Smooth muscle cell of bladder (primary cell): ENCODE measurements at places on chromosomes 1 and 21. TPM values are rescaled to one million over a fixed set of nuclear protein-coding genes. Genes with fewer than 3 reads are reported as not detected.

MFAP2 gene
- 10.7 and 19.6 TPM in 2 replicates for total RNA-seq

LRRC38 gene
- total RNA-seq, result 0.09 and 0.28 TPM in 2 replicates

CD1E gene
- not detected in 2 replicates for total RNA-seq

NUAK2 gene
- 3.9 and 4.8 TPM in 2 replicates for total RNA-seq

GJA9 gene
- under 0.01 TPM in 1 of 2 replicates, not detected in the other for total RNA-seq

SHISA4 gene
- total RNA-seq, result 16.1 and 20.3 TPM in 2 replicates

VASH2 gene
- 1.2 and 3.0 TPM in 2 replicates for total RNA-seq

PARK7 gene
- 338 and 358 TPM in 2 replicates for total RNA-seq
